Suprapubic skin (tissue), 4 donors: ENCODE measurements at places on chromosomes 1 and 21. TPM values are rescaled to one million over a fixed set of nuclear protein-coding genes. Genes with fewer than 3 reads are reported as not detected.
A peak's percentile ranks its signal among the peaks of the same experiment; 100 is the strongest.

Gene GPR153
- 16.1 TPM for total RNA-seq

Gene RBP7
- 15.8 TPM for total RNA-seq

Gene FOXD2
- 0.38 TPM for total RNA-seq

Gene SELE
- 3.1 TPM for total RNA-seq

Gene KRTAP19-3
- total RNA-seq, result not detected

Gene KMO
- not detected for total RNA-seq

Gene IQCC
- total RNA-seq, result 3.4 TPM

Gene HENMT1
- total RNA-seq, result 4.6 TPM

Gene NFIA
- 30.1 TPM for total RNA-seq

Gene HRNR
- not detected for total RNA-seq

Gene ROR1
- 11.0 TPM for total RNA-seq

Gene SLAMF6
- 1.0 TPM for total RNA-seq

DNA sequence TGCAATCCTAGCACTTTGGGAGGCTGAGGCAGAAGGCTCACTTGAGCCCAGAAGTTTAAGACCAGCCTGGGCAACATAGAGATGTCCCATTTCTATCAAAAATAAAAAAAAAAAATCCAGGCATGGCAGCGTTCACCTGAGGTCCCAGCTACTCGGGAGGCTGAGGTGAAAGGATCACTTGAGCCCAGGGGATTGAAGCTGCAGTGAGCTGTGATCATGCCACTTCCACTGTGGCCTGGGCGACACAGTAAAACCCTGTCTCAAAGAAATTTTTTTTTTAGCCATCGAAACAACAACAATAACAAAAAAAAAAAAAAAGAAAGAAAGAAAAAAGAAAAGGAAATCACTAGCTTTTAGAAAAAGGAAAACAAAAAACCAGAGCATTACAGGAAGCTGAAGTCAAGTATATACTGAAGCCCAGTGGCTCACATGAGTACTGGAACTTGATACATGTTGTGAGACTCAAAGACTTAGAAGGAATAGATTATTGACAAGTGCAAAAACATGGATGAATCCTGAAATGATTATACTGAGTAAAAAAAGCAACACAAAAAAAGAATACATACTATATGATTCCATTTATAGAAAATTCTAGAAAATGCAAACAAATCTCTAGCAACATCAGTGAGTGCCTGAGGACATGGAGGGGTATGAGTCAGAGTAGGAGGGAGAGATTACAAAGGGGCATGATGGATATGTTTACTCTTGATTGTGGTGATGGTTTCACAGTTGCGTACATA, 6.1 kb upstream of the RABGAP1L start:
- H3K4me1 ChIP-seq, result peaks cover 1% of the 10 kb centered on the region
- no peak overlapping the region for H3K27ac ChIP-seq
- no peak overlapping the region for H3K4me3 ChIP-seq
- H3K27me3 ChIP-seq, result no peaks in the 10 kb centered on the region

GRCh38 chr1:89763649-89763986, 57.2 kb upstream of the LRRC8D start:
- H3K27me3 ChIP-seq, result no peaks in the 10 kb centered on the region
- no peaks in the 10 kb centered on the region for H3K36me3 ChIP-seq
- H3K4me1 ChIP-seq, result peaks cover 24% of the 10 kb centered on the region
- DNase-seq, result no peak

- H3K27ac ChIP-seq, result no peak overlapping the region
- no peaks in the 10 kb centered on the region for H3K4me1 ChIP-seq
- H3K27me3 ChIP-seq, result no peaks in the 10 kb centered on the region
Measured at GRCh38 chr1:246212013-246212412, 295.1 kb downstream of the SMYD3 start.

- no peak for DNase-seq
- H3K36me3 ChIP-seq, result no peaks in the 10 kb centered on the region
- H3K27me3 ChIP-seq, result no peaks in the 10 kb centered on the region
- H3K4me1 ChIP-seq, result peaks cover 42% of the 10 kb centered on the region
- H3K27ac ChIP-seq, result no peak overlapping the region
- no peak overlapping the region for H3K4me3 ChIP-seq
Measured at GRCh38 chr1:15155888-15156741, 2.6 kb downstream of the TMEM51 start.

GRCh38 chr1:94852788-94853187, 32.6 kb downstream of the SLC44A3 start:
- H3K27me3 ChIP-seq, result no peaks in the 10 kb centered on the region
- H3K27ac ChIP-seq, result no peak overlapping the region
- no peak for DNase-seq
- no peak overlapping the region for H3K4me3 ChIP-seq

GRCh38 chr1:36351227-36351977, 28.0 kb upstream of the EVA1B start:
- no peak for DNase-seq
- peaks cover 57% of the 10 kb centered on the region for H3K36me3 ChIP-seq

DNA sequence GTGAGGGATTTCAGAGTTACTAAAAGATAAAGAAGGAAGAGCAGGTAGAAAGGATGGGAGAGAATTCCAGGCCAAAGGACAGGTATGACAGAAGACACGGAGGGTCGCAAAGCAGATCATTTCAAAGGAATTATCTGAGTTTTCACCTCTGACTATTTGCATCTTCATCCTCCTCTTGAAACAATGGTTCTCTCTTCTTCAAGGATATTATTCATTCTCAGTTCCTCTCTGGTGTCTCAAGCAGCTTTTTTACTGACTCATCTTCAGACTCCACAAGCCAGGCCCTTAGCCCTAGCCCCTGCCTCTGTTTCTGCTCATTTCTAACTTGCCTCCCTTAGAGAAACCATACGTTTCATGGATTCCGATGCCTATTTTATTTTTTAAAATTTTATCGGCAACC, 15.0 kb downstream of the DDX59 start:
- DNase-seq, result no peak
- peaks cover 76% of the 10 kb centered on the region for H3K36me3 ChIP-seq
- no peaks in the 10 kb centered on the region for H3K27me3 ChIP-seq

- peaks cover 18% of the 10 kb centered on the region for H3K4me1 ChIP-seq
- no peak overlapping the region for H3K4me3 ChIP-seq
- no peak for DNase-seq
- H3K36me3 ChIP-seq, result no peaks in the 10 kb centered on the region
Measured at GRCh38 chr1:235047331-235047871, 81.2 kb downstream of the TOMM20 start.

DNA sequence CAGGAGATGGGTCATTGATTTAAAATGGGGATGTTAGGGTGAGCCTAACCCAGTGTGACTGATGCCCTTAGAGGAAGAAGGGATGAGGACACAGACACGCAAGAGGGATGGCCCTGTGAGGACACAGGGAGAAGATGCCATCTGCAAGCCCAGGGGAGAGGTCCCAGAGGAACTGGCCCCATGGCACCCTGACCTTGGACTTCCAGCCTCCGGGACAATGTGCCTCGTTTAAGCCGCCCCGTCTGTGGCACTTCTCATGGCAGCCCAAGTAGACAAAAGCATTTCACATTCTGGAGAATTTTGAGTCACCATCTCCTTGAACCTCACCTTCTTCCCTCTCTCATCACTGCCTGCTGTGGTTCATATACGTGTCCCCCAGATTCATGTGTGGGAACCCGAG, 20.1 kb upstream of the PCBP3 start:
- DNase-seq, result peak; percentile 48
- peaks cover 37% of the 10 kb centered on the region for H3K27me3 ChIP-seq
- no peak overlapping the region for H3K27ac ChIP-seq
- no peaks in the 10 kb centered on the region for H3K36me3 ChIP-seq
- H3K4me3 ChIP-seq, result no peak overlapping the region

DNA sequence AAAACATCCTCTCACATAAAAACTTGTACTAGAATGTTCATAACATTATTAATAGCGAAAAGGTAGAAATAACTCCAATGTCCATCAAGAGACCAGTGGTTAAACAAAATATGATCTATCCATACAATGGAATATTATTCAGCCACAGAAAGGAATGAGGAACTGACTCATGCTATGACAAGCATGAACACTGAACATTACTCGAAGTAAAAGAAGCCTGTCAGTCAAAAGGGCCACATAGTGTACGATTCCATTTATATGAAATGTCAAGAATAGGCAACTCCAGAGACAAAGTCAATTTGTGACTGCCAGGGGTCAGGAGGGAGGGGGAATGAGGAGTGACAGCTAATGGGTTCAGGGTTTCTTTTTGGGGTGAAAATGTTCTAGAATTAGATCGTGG, 2.3 kb downstream of the VPS26C start:
- no peak for DNase-seq
- H3K27ac ChIP-seq, result no peak overlapping the region
- no peaks in the 10 kb centered on the region for H3K36me3 ChIP-seq
- H3K4me1 ChIP-seq, result peaks cover 31% of the 10 kb centered on the region
- no peaks in the 10 kb centered on the region for H3K27me3 ChIP-seq

DNA sequence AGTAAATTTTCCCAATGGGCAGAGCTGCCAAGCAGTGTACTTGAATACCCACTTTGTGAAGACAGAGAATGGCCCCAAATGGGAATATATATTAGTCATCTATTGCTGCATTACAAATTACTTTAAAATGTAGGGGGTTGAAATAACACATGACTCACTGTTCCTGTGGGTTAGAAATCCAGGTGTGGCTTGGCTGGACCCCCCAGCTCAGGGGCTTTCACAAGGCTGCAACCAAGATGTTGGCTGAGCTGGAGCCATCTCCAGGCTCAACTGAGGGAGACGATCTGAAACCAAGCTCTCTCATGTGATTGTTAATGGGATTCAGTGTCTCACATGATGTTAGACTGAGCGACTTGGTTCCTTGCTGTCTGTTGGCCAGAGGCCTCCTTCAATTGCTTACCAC, 33.4 kb upstream of the ARHGAP29 start:
- H3K27me3 ChIP-seq, result no peaks in the 10 kb centered on the region
- no peak overlapping the region for H3K27ac ChIP-seq
- no peaks in the 10 kb centered on the region for H3K36me3 ChIP-seq
- no peaks in the 10 kb centered on the region for H3K4me1 ChIP-seq

DNA sequence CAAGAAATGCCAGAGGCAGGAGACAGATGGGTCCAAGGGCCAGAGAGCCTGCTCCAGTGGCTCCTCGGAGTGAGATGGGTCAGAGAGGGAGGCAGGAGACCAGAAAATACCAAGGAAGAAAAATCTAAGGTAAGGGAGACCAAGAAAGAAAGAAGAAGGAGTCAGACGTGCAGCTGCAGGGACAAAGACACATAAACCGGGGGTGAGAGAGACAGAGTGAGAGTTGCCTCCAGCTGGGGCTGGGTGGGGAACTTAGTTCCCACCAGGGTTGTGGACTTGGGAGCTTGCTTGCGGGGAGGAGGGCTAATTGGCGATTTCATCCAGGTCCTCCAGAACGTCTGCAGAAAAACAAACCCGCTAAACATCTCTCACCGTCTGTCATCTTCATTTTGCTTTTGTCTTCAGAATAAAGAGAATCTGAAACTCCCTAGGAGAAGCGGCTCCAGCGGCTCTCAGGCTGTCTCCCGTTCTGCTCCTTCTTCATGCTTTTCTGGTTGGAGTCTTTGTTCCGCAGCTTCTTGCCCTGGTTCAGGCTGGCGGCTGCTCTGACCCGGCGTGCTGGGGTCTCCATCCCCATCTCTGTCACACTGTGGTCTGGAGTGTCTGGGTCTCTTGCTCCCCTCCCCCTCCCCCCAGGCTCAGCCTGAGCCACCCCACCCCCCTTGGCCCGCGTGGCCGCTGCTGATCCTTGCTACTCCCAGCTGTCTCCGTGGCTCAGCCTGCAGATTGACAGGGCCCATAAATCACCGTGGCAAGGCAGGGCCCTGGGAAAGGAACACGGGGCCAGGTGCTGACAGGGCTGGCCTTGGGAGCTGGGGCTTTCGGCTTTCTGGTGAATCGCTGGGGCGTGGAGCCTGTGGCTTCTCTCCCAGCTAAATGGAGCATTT, 66.6 kb downstream of the UBIAD1 start:
- H3K27ac ChIP-seq, result no peak overlapping the region
- H3K4me1 ChIP-seq, result peaks cover 29% of the 10 kb centered on the region
- no peak overlapping the region for H3K4me3 ChIP-seq

GRCh38 chr1:26811708-26812107, 14.8 kb upstream of the ZDHHC18 start:
- no peaks in the 10 kb centered on the region for H3K27me3 ChIP-seq
- no peak overlapping the region for H3K4me3 ChIP-seq

DNA sequence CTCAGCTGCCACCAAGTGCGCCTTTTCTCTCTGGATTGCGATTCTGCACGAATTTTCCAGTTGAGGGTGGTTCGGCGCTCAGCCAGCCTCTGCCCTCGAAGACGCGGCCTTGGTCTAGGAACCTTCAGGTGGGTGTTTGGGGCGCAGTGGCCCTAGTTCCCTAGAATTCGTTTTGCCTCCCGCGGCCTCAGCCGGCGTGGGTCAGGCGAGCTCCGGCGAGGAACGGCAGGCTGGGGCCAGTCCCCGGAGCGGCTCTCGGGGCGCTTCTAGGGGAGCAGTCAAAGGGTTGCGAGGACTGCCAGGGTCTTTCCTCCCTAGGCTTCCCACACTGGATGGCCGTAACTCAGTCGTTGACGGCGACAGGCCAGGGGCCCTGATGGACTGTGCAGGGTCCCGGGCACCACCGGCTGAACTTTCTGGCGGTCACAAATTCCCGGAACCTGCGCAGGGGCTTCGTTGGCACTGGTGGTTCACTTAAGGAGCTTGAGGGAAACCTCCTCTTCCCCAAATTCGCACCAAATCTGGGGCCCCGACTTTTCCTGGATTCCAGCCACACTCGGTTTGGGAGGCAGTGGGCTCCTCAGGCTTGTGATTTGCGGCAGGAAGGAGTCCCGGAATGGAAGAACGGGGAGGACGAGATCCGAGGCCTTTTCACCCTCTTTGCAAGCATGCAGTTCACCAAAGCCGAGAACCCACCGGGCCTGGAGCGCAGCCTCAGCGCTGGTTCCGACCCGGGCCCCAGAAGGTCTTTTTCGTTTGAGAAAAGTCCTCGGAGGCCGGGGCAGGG, 1.2 kb downstream of the DMBX1 start:
- no peak for DNase-seq
- peaks cover 30% of the 10 kb centered on the region for H3K4me1 ChIP-seq
- H3K27me3 ChIP-seq, result peaks cover 99% of the 10 kb centered on the region
- H3K4me3 ChIP-seq, result peak overlapping the region; percentile 40

- H3K36me3 ChIP-seq, result peaks cover 18% of the 10 kb centered on the region
- H3K27ac ChIP-seq, result no peak overlapping the region
- H3K4me3 ChIP-seq, result no peak overlapping the region
Measured at GRCh38 chr1:206725109-206725963, 40.6 kb downstream of the MAPKAPK2 start.

- no peak for DNase-seq
- no peak overlapping the region for H3K4me3 ChIP-seq
- H3K27me3 ChIP-seq, result no peaks in the 10 kb centered on the region
Measured at GRCh38 chr1:224059897-224060427, 53.9 kb upstream of the FBXO28 start.

DNA sequence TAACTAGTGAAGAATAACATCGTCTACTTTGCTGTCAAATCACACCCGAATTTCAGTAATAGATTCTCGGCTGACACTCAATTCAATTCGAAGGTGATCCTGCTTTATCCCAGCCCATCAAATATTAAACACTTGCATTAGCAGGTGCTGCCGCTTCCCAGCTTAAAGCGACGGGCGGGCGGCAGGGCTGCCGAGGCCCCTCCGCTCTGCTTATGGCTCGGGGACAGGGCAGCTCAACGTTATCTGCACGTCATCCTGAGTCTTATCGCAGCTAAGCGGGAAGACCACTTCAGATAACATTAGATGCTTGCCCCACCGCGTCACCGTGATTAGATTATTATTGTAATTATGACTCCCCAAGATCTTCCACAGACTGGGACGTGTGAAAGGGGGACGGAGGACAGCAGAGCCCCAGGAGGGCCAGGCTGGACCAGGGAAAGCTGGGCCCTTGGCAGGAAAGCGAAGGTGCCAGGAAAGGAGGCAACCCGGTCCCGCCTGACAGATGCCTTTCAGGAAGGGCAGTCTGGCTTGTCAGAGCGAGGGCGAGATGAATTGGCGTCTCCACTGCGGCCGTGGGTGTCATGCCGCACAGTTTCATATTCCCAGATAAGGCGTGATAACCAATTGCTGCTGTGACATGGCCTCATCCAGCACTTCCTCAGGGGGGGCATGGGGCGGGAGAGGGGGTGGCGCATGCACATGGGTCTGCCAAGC, 37.0 kb downstream of the DMAP1 start:
- no peak overlapping the region for H3K27ac ChIP-seq
- no peak for DNase-seq
- H3K27me3 ChIP-seq, result no peaks in the 10 kb centered on the region
- H3K36me3 ChIP-seq, result peaks cover 6% of the 10 kb centered on the region
